Activated naive CD4-positive, alpha-beta T cell treated with anti-CD3 and anti-CD28 coated beads, Interleukin-2, amount 10 ng/mL, durations not matched to agents 7 days and 5 days (primary cell): ENCODE measurements at places on chromosomes 4 and X.

DNA sequence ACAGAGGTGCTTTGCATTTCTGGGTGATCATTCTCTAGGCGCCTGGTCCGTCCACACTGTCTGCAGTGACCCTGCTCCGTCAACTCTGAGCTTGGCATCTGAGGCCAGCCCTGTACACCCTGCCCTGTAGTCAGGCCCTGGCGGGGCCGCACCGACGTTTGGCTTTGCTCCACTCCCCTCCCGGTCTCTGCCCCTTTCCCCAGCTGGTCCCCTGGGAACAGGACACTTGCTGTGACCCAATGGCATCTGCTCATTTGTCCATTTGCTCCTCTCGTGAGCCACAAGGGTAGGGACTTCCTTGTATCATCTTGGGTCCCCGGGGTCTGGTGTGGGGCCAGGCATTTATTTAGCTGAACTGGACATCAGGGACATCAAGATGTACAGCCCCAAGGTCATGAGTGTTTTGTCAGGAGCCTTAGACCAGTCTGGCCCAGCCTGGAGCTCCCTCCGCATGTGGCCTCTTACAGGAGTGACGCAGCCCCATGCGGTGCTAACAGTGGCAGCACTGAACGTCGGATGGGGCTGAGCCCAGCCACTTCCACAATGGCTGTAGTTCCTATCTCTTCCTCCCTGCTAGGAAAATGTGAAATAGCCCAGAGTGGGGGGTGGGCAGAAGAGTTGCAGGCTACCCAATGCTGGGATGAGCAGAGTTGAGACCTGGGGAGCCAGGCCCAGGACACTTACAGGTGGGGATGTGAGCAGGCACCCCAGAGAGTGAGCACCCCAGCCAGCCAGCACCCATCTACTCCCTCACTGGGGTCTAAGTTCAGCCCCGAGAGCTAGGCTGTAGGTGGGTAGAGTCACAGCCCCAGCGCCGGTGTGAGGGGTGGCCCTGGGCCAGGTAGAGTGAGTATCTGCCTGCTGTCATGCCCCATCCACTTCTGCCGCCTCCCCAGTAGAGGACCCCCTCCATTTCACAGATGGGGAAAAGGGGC is 2.0 kb upstream of the SH3BP2 start:
- peak; percentile 20 for DNase-seq

GRCh38 chrX:34132028-34132427 is at the start of gene FAM47A:
Gene FAM47A (minus strand): TSS chrX:34132314. CDS start chrX:34132278, 36 bp downstream.
- no peak for DNase-seq

GRCh38 chrX:39563178-39563577 is 534.6 kb downstream of the BCOR start:
- no peak for DNase-seq

- DNase-seq = no peak
Measured at GRCh38 chrX:56554870-56555269, 8.6 kb upstream of the UBQLN2 start.

GRCh38 chr4:48350871-48351270 is 9.5 kb downstream of the SLAIN2 start:
- DNase-seq = no peak

- no peak for DNase-seq
Measured at GRCh38 chrX:13661735-13662288, 8.9 kb downstream of the TCEANC start.

- DNase-seq = no peak
Measured at GRCh38 chrX:63918611-63919010, 133.6 kb upstream of the ARHGEF9 start.

DNA sequence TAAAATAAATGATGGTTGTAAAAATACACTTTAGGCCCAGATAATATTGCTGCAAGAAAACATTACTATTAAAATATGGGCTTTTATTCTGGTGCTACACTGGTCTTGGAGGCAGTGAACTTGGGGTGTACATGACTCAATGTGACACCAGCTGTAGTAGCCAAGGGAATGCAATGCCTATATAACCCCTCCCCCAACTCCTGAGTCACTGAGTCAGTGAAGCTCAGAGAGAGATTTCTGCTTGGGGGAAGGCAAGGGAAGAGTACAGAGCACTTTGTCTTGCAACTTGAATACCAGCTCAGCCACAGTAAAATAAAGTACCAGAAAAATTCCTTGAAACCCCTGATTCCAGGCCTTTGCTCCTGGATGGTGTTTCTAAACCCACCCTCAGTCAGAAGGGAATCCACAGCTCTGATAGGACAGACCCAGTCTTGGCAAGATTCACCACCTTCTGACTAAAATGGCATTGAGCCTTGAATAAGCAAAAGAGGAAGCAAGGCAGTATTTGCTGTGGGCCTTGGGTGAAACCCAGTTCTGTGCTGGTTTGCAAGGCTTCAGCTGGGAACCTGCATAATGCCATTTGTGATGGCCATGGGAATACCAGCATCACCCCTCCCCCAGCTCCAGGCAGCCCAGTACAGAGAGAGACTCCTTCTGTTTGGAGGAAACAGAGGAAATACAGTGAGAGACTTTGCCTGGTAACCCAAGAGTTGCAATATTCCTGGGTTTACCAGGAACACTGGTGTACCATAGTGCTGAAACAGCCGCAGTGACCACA is 209.9 kb downstream of the IQCM start:
- DNase-seq = no peak

GRCh38 chrX:134315866-134316265 is 78.9 kb downstream of the CCDC160 start:
- DNase-seq = no peak

GRCh38 chrX:130091980-130092522 is 18.2 kb downstream of the ELF4 start:
- DNase-seq = peak; percentile 94

DNA sequence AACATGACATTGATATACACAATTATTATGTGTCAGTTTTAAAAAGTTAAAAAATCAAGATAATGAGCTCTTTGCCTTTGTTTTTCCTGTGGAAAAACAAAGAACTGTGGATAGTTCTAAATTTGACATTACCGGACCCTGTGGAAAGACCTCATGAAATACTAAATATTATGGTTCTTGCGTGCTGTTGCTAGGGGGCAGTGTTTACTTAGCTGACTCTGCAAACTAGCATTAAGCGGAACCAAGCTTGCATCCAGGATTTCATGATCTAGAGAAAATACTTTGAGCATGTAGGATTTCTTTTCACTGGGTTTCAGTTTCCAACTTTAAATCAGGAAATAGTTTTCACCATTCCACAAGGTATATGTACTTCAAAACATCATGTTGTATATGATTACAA is 33.6 kb downstream of the CLCN4 start:
- no peak for DNase-seq

- DNase-seq = no peak
Measured at GRCh38 chr4:177444911-177445736, 2.9 kb upstream of the AGA start.

DNA sequence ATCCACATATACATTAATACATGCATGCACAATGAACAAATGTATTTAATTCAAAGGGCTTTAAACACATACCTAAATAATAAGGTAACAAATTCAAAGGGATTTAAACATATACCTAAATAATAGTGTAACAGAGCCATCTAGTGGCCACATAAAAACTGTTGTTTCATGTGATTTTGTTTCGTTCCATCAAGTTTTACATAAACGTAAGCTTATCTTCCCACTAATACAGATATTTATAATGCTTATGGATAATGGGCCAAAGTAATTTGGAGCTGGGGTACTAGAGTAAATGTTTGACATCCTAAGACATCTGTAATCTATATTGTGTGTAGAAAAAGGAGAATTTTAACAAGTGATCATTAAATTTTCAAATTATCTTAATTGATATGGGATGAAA is 82.3 kb downstream of the PRSS12 start:
- no peak for DNase-seq

GRCh38 chr4:19803406-19803805 is 448.3 kb upstream of the SLIT2 start:
- DNase-seq = no peak

GRCh38 chr4:30768277-30768676 is 48.1 kb downstream of the PCDH7 start:
- DNase-seq = no peak

DNA sequence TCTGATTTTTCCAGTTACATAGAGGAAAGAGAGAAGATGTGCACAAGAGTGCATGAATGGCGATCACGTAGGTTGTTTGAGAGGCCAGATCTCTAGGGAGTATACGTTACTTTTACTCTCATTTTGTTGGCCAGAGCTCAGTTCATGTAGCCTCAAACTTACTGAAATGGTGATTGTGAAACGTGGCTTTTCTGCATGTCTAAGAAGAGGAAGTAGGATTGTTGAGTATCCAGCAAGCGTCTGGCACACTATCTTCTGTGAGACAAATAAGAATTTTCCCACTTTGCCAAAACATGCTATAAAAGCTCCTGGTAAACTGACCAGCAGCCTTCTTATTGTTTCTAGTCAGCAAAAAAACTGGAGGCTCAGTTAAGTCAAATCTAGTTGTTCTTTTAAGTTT is 264.5 kb upstream of the EMCN start:
- no peak for DNase-seq

- DNase-seq = no peak
Measured at GRCh38 chr4:124641715-124642381, 70.7 kb downstream of the ANKRD50 start.

DNA sequence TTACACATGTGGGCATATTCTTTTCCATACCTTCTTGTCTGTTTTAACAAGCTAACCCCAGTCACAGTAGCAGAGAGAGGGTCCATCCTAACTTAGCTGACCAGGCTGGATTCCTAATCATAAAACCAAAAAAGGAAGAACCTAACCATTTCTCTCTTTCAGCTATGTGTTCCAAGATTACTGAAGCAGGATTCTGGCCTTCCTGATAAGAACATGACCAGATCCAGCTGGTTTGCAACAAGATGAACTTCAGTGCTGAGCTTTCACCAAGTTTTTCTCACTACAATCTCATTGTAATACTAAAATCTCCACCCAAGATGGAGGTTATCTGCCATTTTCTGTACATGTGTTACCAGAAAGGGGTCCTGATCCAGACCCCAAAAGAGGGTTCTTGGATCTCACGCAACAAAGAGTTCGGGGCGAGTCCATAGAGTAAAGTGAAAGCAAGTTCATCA is 20.4 kb upstream of the UBA6 start:
- no peak for DNase-seq

- DNase-seq = no peak
Measured at GRCh38 chrX:110394651-110395050, 36.0 kb downstream of the RTL9 start.

DNA sequence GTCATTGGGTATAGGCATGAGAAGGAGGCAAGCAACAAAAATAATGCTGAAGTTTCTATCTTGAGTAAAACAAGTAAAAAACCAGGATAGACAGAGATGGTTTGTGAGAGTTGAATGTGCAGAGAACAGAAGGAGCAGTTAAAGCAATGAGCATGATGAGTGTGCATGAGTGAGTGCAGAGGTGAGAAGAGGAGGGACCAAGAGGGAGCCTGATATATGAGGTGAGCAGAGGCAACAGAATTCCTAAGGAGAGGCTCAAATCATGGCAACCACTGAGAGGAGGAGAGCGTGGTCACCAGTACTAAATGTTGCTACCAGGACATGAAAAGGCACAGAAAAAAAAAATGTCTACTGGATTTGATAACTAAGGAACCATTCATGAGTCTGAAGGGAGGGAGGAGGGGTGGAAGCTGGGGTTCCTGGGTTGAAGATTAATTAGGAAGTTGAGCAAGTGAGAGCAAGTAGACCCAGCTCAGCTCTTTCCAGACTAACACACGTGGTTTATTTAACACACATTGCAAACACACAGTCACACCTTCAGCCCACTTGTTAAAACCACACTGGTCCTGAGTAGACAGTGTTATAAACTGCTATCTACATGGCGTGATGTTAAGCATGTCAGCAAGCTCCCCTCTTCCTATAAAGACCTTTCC is 69.0 kb upstream of the IQCM start:
- DNase-seq = no peak

GRCh38 chrX:45722471-45722870 is 521.8 kb upstream of the DIPK2B start:
- DNase-seq = no peak

DNA sequence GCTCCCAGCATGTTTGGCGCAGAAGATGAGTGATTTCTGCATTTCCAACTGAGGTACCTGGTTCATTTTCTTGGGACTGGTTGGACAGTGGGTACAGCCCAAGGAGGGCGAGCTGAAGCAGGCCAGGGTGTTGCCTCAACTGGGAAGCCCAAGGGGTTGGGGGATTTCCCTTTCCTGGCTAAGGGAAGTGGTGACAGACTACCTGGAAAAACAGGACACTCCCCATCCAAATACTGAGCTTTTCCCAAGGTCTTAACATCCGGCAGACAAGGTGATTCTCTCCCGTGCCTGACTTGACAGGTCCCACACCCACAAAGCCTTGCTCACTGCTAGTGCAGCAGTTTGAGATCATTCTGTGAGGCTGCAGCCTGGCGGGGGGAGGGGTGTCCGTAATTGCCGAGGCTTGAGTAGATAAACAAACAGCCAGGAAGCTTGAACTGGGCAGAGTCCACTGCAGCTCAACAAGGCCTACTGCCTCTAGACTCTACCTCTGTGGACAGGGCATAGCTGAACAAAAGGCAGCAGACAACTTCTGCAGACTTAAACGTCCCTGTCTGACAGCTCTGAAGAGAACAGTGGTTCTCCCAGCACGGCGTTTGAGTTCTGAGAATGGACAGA is 307.7 kb upstream of the ARSJ start:
- no peak for DNase-seq

GRCh38 chr4:145177511-145177905 is 2.9 kb downstream of the OTUD4 start:
- DNase-seq = no peak
